ENCODE measurements at places on chromosomes 7 and 10.

GRCh38 chr10:123906296-123906695 is 14.7 kb upstream of the CPXM2 start:
- no peak for DNase-seq

DNA sequence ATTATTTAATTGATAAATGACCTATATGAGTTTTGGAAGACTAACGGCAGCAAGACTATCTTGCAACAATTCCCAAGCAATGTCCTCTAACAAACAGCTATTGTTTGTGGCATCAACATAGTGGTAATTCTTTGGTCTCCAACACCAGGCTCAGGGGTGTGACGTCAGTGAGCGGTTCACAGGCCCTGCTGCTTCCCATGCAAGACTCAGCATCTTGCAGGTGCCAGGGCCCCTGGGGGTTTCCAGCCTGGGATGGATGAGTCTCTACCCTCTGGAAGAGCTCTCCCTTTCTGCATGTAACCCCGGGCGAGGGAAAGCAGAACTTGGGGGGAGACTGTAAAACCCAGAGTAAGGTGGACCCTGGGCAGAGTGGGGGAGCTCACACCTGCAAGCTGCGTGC is 164.7 kb downstream of the ACTR3B start:
- DNase-seq = no peak

DNA sequence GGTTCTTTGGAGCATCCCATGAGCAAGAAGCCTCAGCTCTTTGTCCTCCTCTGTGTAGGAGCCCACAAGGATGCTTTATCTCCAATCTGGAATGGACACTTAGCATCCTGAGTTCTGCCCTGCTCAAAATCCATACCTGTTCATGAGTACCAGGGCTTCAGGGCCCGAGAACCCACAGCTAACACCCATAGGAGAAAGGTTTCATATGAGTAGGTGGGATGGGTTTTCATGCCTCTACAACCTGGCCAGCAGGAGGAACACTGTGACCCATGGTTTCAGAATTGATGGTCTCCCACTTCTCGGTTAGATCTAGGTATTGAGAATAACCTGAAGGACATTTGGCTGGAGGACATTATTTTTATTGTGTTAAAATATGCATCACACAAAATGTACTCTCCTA is 57.8 kb downstream of the TBXAS1 start:
- DNase-seq = no peak

DNA sequence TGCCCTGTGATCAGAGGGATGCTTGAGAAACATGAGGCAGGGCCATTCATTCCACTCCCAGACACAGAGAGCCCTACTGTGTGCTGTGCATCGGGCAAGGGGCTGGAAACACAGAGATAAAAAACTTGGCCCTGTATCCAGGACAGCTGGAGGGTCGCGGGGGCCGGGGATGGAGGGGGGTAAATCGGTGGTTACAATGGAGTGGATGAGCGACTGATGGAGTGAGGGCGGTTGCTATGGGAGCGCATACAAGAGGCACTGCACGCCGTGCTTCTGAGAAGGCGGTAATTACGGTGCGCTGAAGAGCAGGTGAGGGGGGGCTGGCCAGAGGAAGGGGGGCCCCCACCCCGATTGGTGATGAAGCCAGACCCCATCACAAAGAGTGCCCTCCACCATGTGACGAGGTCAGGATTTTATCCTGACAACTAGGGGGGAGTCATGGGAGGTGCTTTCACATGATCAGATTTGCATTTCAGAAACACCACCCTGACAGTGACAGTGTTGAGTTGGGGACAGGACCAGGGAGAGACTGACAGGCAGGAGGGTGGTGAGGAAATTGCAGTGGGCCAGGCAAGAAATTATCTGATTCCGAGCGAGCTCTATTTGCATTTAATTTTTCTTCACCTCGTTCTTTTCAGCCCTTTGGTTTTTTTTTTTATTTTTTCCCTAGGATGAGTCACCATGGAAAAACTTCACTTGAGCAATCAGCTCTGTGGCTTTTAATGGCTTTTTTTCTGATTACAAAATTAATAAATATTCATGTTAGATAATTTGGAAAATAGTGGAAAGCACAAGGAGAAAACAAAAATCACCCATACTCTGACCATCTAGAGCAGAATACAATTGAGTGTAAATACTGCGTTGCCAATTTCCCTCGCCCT is 7.8 kb downstream of the CPA5 start:
- DNase-seq = peak; percentile 99

- no peak for DNase-seq
Observed at GRCh38 chr7:41039386-41039953, 663.4 kb downstream of the INHBA start.

DNA sequence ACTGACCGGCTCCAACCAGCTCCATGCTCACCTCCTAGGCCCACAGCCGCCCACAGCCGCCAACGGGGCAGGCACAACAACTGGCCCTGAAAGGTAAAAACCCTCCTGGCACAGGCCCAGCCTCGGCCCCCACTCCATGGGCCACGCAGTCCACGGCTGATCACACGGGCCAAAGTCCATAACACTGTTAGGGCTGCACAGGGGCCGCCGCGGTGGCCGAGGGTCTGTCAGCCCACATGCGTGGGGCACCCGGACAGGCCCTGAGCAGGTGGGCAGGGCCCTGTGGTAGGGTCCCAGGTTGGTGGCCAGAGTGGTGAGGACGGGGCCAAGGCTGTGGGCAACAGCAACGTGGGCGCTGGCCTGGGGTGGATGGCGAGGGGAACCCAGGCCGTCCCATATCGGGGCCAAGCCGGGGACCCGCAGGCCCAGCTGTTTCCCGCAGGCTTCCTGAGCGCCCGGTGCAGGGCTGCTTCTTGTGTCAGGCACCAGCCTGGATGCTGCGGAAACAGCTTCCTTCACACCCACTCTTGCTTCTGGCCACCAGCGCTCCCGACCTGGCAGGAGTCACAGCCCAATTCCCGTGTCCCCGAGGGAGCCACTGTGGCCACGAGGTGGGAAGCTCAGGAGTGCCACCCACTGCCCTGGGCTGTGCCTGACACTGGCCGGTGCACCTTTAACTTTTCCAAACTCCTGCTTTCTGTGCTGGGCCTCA is 29.2 kb downstream of the CYP2W1 start:
- DNase-seq = no peak

GRCh38 chr10:4093438-4093837 is 308.4 kb upstream of the KLF6 start:
- peak; percentile 0 for DNase-seq

GRCh38 chr10:90138844-90139243 is 437.5 kb downstream of the KIF20B start:
- no peak for DNase-seq

- no peak for DNase-seq
Observed at GRCh38 chr10:74213571-74214162, 62.6 kb downstream of the ADK start.

DNA sequence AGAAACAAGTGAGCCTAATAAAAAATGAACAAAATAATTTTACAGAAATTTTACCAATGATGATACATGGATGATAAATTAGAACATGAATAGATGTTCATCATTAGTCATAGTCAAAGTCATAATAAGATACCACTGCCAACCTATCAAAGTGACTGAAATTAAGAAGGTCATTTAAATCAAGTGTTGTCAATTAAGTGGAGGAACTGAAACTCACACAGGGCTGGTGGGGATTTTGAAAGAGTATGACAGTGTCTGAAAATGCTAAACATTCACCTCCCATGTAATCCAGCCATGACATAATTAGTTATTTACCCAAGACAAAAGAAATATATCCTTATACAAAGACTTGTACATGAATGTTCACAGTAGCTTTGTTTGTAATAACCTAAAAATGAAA is 57.1 kb upstream of the DYNC1I1 start:
- DNase-seq = no peak

DNA sequence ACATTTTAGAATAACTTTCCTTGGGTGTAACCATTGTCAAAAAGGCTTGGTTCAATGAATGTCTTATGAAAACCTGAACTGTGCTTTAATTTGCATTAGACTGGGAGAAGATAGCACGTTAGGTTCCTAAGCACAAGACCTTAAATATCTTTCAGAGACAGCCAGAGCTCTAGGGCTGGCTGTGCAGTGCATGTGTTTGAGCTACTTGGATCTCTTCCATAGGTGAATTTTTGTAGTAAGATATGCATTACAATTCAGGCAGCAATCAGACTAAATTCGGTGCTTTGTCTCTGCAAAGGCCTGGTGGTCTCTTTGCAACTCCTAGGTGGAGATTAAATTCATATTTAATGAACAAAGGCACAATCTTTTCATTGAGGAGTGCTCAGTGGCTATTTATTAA is 192.0 kb downstream of the ZNF438 start:
- no peak for DNase-seq

DNA sequence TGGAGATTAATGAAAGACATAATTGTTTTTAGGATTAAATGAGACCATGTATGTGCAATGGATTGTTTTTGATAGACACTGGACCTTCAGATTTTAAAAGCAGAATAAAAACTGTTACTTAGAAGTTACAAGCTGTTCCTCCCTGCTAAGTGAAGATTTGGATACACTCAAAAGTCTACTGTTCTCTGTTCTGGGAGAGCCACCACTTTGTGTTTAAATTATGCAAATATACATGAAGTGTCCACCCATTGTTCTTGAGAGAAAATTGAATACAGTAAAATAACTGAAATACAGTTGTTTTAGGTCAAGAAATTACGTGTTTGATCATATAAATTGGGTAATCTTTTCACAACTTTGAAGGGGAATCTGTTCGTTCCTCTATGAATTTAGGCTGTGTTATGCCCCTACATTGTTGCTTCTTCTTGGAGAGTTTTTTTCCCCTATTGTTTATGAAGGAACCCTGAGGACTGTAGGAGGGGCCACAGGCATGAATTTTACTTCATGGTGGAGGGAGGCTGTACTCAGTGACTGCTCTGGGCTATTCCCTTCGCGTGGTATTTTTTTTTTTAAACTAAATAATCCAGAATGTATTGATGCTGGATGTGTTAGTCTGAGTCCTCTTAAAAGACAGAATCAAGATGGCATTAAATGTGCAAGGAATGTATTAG is 18.6 kb upstream of the VCL start:
- DNase-seq = no peak

- DNase-seq = no peak
Observed at GRCh38 chr7:38506004-38506403, 125.2 kb downstream of the AMPH start.

- no peak for DNase-seq
Observed at GRCh38 chr10:125038637-125039036, 96.7 kb downstream of the ZRANB1 start.

DNA sequence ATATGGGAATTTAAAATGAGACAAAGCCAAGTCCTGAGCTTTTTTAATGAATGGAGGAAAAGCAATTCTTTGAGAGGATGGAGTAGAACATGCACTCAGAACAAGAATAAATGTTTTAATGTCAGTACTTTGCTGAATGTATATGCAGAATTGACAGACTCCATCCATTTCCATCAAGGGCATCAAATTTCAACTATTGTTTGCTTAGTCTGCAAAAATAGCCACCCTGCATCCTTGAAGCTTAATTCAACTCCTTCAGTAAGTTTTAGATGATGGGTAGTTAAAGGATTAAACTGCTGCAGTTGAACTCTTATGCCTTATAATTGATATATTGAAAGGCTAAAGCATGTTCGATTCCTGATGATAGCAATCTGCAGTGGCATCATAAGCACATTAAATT is 99.7 kb upstream of the IFRD1 start:
- DNase-seq = no peak

GRCh38 chr10:132351611-132352010 is 19.6 kb downstream of the LRRC27 start:
- DNase-seq = no peak

GRCh38 chr7:55475855-55476803 is 96.2 kb downstream of the VOPP1 start:
- no peak for DNase-seq

- no peak for DNase-seq
Observed at GRCh38 chr7:87627634-87627994, 584 bp upstream of the RUNDC3B start.

DNA sequence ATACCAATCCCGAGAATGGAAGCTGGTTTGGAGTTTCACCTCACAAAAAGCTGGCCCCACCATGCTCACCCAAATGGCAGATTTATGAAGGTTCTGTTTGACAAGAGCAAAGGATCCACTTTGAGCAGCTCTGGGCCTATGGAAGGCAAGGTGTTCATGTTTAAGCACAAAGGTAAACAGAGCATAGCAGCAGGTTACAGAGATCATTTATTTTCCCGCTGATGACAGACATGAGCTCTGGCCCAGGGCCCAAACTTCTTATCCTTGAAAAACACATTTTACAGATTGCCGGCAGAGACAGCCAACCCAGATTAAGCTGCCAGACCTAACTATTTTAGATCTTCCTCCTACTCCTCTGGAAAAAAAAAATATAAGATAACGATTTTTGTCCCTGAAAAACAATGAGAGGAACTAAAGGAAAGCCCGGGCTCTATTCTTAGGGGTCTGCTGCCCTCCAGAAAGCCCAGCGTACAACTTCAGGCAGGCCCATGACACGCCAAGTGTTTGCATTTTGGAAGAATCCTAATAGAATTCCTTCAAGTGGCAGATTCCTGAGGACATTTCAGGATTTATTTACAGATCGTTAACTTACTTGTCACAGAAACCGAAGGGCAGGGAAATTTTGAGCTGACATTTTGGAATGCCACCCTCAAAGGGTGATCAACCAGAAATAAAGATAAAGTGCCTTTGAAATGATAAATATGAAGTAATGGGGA is 40.0 kb downstream of the SYPL1 start:
- DNase-seq = no peak

GRCh38 chr10:5762531-5762930 is 50.7 kb downstream of the GDI2 start:
- DNase-seq = no peak

GRCh38 chr10:71981015-71981875 is 17.1 kb downstream of the CHST3 start:
- DNase-seq = no peak

Data from NCI-H2227 treated with DMSO at 0.1 percent for 48 hours (cell line).